Naive B cell (primary cell): ENCODE measurements at places on chromosomes 5 and 9.

- H3K4me1 ChIP-seq = peaks cover 9% of the 10 kb centered on the region
- H3K27ac ChIP-seq = no peak overlapping the region
- H3K27me3 ChIP-seq = peaks cover 14% of the 10 kb centered on the region
- no peaks in the 10 kb centered on the region for H3K36me3 ChIP-seq
Measured at GRCh38 chr9:134366223-134367031, 40.2 kb downstream of the RXRA start.

- H3K27me3 ChIP-seq = no peaks in the 10 kb centered on the region
- no peak for DNase-seq
- no peaks in the 10 kb centered on the region for H3K4me1 ChIP-seq
- H3K36me3 ChIP-seq = no peaks in the 10 kb centered on the region
Measured at GRCh38 chr5:22901885-22902284, 48.7 kb upstream of the CDH12 start.

- H3K27me3 ChIP-seq = no peaks in the 10 kb centered on the region
- DNase-seq = no peak
- no peaks in the 10 kb centered on the region for H3K4me1 ChIP-seq
Measured at GRCh38 chr5:50340757-50341156, 100.3 kb downstream of the EMB start.

- H3K27ac ChIP-seq = no peak overlapping the region
Measured at GRCh38 chr9:133100506-133101355, 20.3 kb downstream of the RALGDS start.

DNA sequence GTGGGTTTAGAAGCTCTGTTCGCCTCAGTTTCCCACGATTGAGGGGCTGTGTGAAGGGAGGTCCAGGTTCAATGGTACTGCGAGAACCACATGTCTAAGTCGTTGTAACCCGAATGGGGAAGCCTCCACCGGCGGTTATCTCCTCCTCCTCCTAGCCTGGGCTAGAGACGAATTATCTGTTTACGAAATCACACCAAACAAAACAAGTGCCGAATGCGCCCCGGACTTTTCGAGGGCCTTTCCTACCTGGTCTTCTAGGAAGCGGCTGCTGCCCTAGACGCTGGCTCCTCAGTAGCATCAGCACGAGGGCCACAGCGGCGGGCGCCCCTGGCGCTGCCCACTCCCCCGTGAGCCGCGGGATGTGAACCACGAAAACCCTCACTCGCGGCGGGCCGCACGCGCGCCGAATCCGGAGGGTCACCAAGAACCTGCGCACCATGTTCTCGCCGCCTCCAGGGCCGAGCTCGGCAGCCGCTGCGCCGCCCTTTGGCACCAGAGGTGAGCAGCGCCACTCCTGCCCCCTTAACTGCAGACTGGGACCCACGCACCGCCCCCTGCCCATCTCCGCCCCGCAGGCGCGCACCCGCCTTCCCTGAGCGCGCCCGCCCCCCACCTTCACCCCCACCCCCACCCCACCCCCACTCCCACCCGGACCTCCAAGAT, at the start of gene CDKN2A:
CDKN2A (minus strand) TSS at position 500 of the 663 bp plus-strand sequence.
- peaks cover 45% of the 10 kb centered on the region for H3K27me3 ChIP-seq
- peak within 1 kb of the TSS; percentile 97 for H3K4me3 ChIP-seq
- peaks cover 7% of the 10 kb centered on the region for H3K36me3 ChIP-seq
- peaks cover 21% of the 10 kb centered on the region for H3K4me1 ChIP-seq

GRCh38 chr5:36423578-36424307, 122.0 kb upstream of the RANBP3L start:
- H3K36me3 ChIP-seq = no peaks in the 10 kb centered on the region
- H3K27me3 ChIP-seq = peaks cover 1% of the 10 kb centered on the region
- H3K4me1 ChIP-seq = no peaks in the 10 kb centered on the region
- H3K4me3 ChIP-seq = no peak overlapping the region
- H3K27ac ChIP-seq = no peak overlapping the region

- no peaks in the 10 kb centered on the region for H3K4me1 ChIP-seq
Measured at GRCh38 chr5:74316064-74316603, 324.4 kb downstream of the ENC1 start.

- H3K27me3 ChIP-seq = peaks cover 5% of the 10 kb centered on the region
- no peaks in the 10 kb centered on the region for H3K36me3 ChIP-seq
- H3K4me1 ChIP-seq = peaks cover 4% of the 10 kb centered on the region
- no peak for DNase-seq
- H3K4me3 ChIP-seq = no peak overlapping the region
Measured at GRCh38 chr5:14935341-14935740, 63.8 kb upstream of the ANKH start.

GRCh38 chr9:107338911-107339659, 56.0 kb downstream of the RAD23B start:
- no peak for DNase-seq
- no peak overlapping the region for H3K4me3 ChIP-seq
- no peaks in the 10 kb centered on the region for H3K36me3 ChIP-seq
- H3K4me1 ChIP-seq = peaks cover 11% of the 10 kb centered on the region
- H3K27me3 ChIP-seq = no peaks in the 10 kb centered on the region

DNA sequence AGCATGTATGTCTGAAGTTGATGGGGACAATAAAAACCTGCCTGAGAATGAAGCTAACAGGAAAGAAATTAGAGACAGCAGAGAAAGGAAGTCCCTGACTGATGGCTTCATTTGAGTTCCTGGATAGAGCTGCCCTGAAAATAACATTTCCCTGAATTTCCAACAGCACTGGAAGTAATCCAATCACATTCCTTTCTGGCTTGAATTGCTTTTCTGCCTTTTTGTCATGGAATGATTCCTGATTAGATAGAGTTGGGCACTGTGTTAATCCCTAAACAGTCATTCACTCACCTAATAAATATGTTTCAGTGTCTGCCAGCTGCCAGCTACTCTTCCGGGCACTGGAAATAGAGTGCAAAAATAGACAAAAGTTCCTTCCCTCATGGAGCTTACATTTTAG, 30.0 kb upstream of the SH3RF2 start:
- no peaks in the 10 kb centered on the region for H3K4me1 ChIP-seq
- no peak overlapping the region for H3K27ac ChIP-seq
- peaks cover 5% of the 10 kb centered on the region for H3K27me3 ChIP-seq

- no peak overlapping the region for H3K4me3 ChIP-seq
- H3K36me3 ChIP-seq = peaks cover 26% of the 10 kb centered on the region
- no peak overlapping the region for H3K27ac ChIP-seq
- no peak for DNase-seq
Measured at GRCh38 chr5:149498724-149499336, 52.4 kb downstream of the CSNK1A1 start.

GRCh38 chr9:82184524-82184923, 196.0 kb downstream of the SPATA31D1 start:
- H3K4me3 ChIP-seq = peak overlapping the region; percentile 69
- H3K27me3 ChIP-seq = no peaks in the 10 kb centered on the region
- peak; percentile 46 for DNase-seq
- peaks cover 5% of the 10 kb centered on the region for H3K36me3 ChIP-seq

- H3K4me3 ChIP-seq = no peak overlapping the region
- H3K27me3 ChIP-seq = no peaks in the 10 kb centered on the region
- no peaks in the 10 kb centered on the region for H3K4me1 ChIP-seq
- DNase-seq = no peak
- no peaks in the 10 kb centered on the region for H3K36me3 ChIP-seq
- H3K27ac ChIP-seq = no peak overlapping the region
Measured at GRCh38 chr9:82670000-82670399, 392.9 kb downstream of the RASEF start.

- H3K4me1 ChIP-seq = no peaks in the 10 kb centered on the region
- DNase-seq = no peak
- peaks cover 10% of the 10 kb centered on the region for H3K27me3 ChIP-seq
- no peak overlapping the region for H3K27ac ChIP-seq
Measured at GRCh38 chr5:171258737-171259415, 50.2 kb upstream of the TLX3 start.

DNA sequence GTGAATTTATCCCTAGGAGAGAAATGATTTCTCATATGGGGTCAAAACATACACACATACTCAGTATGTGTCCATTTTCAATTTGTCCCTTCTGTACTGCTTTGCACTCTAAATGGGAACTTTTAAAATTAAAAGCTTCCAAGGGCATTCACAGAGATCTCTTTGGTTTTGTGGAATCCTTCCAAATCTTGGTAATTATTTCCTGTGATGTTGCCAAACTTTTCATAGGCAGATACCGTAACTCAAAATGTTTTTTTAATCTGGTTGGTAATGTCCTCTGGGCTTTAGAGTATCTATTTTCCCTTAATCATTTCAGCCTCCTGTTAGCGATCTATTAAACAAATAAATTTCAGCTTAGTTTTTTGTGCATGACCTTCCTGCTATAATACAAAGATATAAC, 282.4 kb downstream of the ARHGEF28 start:
- H3K36me3 ChIP-seq = no peaks in the 10 kb centered on the region
- H3K27me3 ChIP-seq = no peaks in the 10 kb centered on the region
- H3K27ac ChIP-seq = no peak overlapping the region

DNA sequence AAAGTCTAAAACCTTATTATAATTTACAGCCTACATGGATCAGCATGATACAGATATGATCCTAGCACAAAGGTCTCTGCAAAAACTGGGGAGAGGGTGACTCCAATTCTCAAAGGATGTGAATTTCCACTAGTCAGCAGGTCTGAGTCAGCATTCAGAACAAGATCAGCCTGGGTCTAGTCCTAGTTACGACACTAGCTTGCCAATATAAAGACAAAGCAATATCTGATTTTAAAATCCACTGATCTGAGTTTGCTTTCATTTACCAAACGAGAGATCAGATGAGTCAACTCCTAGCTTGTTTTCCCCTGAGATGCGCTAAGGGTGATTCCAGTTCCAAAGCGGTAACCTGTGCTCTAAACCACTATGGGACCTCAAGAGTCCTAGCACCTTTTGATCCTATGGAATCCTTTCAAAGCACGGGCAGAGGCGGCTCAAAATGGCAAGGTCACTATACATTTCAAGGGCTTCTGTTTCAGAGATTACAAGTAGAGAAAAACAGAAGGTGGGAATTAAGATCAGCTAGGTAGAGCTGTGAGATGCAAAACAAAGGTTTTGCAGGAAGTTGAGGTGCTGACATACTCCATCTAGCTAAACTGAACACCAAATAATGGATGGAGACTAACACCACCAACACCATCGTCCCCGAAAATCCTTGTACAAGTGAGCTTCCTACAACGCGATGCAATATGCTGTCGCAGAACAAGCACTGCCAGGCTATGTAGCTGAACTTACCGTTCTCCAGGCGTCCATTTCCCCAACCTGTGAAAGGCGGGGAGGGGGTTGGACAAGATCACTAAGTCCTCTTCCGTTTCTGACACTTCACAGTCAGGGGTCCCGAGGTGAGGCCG, 906 bp downstream of the SLC25A51 start:
- no peaks in the 10 kb centered on the region for H3K36me3 ChIP-seq
- H3K4me1 ChIP-seq = peaks cover 19% of the 10 kb centered on the region
- no peaks in the 10 kb centered on the region for H3K27me3 ChIP-seq
- H3K27ac ChIP-seq = peak overlapping the region; percentile 84
- no peak for DNase-seq

- H3K36me3 ChIP-seq = peaks cover 22% of the 10 kb centered on the region
- H3K4me1 ChIP-seq = no peaks in the 10 kb centered on the region
- no peak overlapping the region for H3K27ac ChIP-seq
- no peaks in the 10 kb centered on the region for H3K27me3 ChIP-seq
- peak; percentile 17 for DNase-seq
Measured at GRCh38 chr5:157342822-157343402, 77.0 kb downstream of the CYFIP2 start.

- no peak overlapping the region for H3K27ac ChIP-seq
- H3K4me1 ChIP-seq = no peaks in the 10 kb centered on the region
- H3K4me3 ChIP-seq = no peak overlapping the region
- no peaks in the 10 kb centered on the region for H3K36me3 ChIP-seq
- H3K27me3 ChIP-seq = peaks cover 42% of the 10 kb centered on the region
Measured at GRCh38 chr5:135308752-135309151, 90.3 kb downstream of the MACROH2A1 start.

- no peak for DNase-seq
- no peak overlapping the region for H3K27ac ChIP-seq
- H3K4me3 ChIP-seq = no peak overlapping the region
- H3K27me3 ChIP-seq = peaks cover 9% of the 10 kb centered on the region
Measured at GRCh38 chr9:38331141-38331540, 61.4 kb upstream of the ALDH1B1 start.

DNA sequence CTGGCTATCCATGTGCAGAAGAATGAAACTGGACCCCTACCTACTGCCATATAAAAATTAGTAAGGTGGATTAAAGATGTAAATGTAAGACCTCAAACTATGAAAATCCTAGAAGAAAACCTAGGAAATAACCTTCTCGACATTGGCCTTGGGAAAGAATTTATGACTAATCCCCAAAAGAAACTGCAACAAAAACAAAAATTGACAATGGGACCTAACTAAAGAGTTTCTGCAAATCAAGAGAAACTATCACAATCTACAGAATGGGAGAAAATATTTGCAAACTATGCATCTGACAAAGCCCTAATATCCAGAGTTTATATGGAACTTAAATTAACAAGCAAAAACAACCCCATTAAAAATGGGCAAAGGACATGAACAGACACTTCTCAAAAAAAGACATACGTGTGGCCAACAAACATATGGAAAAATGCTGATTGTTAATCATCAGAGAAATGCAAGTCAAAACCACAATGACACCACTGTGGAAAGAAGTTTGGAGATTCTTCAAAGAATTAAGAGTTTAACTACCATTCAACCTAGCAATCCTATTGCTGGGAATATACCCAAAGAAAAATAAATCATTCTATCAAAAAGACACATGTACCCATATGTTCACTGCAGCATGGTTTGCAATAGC, 98.5 kb downstream of the NR3C1 start:
- no peak overlapping the region for H3K4me3 ChIP-seq
- H3K27me3 ChIP-seq = no peaks in the 10 kb centered on the region
- H3K4me1 ChIP-seq = peaks cover 18% of the 10 kb centered on the region
- H3K36me3 ChIP-seq = peaks cover 32% of the 10 kb centered on the region
- no peak for DNase-seq
